ENCODE measurements at places on chromosomes 16 and 17. TPM values are rescaled to one million over a fixed set of nuclear protein-coding genes. Genes with fewer than 3 reads are reported as not detected.

DNA sequence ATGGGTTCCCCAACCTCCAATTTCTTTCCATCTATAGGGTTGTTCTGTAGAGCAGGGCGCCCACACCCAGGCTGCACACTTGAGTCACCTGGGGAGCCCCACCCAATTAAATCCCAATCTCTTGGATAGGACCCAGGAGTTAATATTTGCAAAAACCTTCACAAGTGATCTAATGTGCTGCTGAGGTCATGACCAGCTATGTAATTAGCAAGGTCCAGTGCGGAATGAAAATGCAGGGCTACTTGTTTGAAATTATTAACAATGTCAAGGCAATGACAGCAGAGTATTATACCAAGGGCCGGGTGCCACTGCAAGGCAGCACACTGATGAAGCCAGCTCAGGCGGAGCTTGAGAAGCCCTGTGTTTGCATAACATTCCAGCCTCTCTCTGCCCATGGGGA lies 302.7 kb downstream of the MAF start:
- DNase-seq, result no peak

GRCh38 chr17:39114723-39115122 lies 36.7 kb downstream of the PLXDC1 start:
- peak; percentile 73 for DNase-seq

- no peak for DNase-seq
These were observed 4.1 kb downstream of the HGS start for GRCh38 chr17:81687770-81688541.

MED9 gene
- 24.1 TPM for total RNA-seq

- no peak for DNase-seq
These were observed 25.5 kb upstream of the LRRC75A start for GRCh38 chr17:16517477-16517876.

All from umbilical cord (tissue), 2 donors.